Activated naive CD4-positive, alpha-beta T cell treated with anti-CD3 and anti-CD28 coated beads, Interleukin-2, amount 10 ng/mL, durations not matched to agents 7 days and 5 days (primary cell): ENCODE measurements at places on chromosomes 7 and 10.

DNA sequence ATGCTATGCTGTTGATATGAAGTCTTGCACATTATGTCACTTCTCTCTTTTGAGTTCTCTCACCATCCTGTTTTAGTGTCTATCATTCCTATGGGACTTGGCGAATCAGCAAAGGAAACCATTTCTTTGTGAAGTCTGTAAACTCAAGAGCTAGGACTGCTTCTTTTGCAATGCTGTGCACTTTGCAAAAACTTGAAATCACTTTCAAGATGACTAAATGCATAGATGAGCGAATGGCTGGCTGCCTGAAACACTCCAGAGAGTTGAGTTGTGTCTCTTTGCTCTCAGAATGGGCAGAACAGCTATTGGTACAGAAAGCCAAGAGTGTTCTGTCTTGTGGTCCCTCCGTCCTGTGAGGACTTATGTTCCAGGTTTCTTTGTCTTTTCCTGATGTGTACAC is 18.3 kb upstream of the ELMO1 start:
- no peak overlapping the region for H3K27ac ChIP-seq
- no peak overlapping the region for H3K4me3 ChIP-seq
- no peaks in the 10 kb centered on the region for H3K36me3 ChIP-seq

GRCh38 chr10:5958077-5958476 is 19.3 kb downstream of the IL15RA start:
- no peaks in the 10 kb centered on the region for H3K4me1 ChIP-seq
- H3K4me3 ChIP-seq: no peak overlapping the region
- H3K27ac ChIP-seq: no peak overlapping the region

DNA sequence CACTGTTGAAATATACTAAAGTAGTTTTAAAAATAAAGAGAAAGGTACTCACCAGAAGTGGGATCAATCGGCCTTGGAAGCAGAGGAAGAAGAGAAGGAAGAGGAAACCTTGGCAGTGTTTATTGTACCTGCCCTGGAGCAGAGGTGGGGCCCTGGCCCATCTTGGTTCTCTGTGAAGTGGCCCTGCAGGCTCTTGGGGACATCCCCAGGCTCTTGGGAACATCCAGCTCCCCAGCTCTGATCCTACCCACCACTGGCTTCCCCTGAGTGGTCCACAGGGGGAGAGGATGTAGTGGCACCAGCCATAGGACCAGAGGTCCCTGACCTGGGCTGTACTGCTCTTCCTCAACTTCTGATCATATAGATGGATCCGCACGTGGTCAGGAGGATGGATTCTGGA is 22.3 kb upstream of the RET start:
- peaks cover 46% of the 10 kb centered on the region for H3K27me3 ChIP-seq
- H3K4me1 ChIP-seq: no peaks in the 10 kb centered on the region
- H3K27ac ChIP-seq: no peak overlapping the region
- H3K36me3 ChIP-seq: no peaks in the 10 kb centered on the region
- DNase-seq: peak; percentile 8
- H3K4me3 ChIP-seq: no peak overlapping the region

DNA sequence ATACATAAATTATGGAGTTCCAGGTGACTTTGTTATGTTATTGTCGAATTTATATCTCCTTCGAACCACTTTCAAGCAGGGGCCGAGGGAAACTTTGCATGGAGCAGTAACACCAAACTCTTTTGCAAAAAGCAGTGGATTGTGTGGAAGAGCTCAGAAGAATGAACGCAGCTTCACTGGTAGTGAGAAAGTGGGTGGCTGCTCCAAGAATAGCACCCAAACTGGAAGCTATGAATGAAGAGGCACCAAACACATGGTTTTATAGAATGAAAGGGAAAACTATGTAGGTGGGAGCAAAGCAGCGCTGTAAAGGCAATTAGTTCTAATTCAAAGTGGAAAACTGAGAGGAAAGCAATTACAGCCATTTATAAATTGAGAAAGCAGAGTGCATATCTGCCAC is 67.2 kb downstream of the CTTNBP2 start:
- DNase-seq: no peak
- H3K27me3 ChIP-seq: no peaks in the 10 kb centered on the region
- H3K4me1 ChIP-seq: no peaks in the 10 kb centered on the region
- no peak overlapping the region for H3K4me3 ChIP-seq
- H3K36me3 ChIP-seq: no peaks in the 10 kb centered on the region
- no peak overlapping the region for H3K27ac ChIP-seq

DNA sequence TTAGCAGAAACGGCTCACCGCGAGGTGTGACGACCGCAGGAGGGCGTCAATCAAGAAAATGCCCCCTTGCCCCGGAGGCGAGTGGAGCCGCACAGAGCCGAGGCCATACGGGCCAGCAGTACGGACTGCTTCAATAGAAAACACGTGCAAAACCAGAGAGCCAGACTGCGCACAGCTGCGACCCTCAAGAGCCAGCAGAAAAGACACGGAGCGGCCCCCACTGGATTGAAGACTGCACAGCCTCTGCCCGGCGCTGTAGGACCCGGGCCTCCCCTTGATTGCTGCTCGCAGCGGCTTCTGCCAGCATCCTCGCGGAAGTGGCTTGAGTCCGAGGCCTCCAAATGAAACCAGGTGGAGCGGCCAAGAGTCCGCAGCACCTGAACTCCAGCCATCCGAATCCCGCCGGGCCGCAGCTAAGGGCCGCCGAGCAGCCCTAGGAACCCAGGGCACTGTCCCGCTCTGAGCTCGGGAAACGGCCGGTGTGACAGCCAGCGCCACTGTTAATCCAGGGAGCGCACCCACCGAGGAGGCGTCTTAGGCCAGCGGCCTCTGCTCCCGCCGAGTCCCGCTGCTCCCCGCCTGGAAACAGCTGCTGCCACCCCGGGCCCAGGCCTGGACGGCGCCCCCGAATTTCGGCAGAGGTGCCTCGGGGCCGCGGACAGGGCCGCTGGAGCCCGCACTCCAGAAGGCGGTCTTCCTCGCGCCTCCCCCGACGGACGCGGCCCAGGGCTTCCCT is 660 bp upstream of the HHEX start:
- no peak overlapping the region for H3K27ac ChIP-seq
- H3K27me3 ChIP-seq: peaks cover 77% of the 10 kb centered on the region
- DNase-seq: peak; percentile 29

GRCh38 chr10:62073429-62073828 is 171.9 kb downstream of the ARID5B start:
- peaks cover 84% of the 10 kb centered on the region for H3K4me1 ChIP-seq
- H3K36me3 ChIP-seq: peaks cover 87% of the 10 kb centered on the region
- H3K27me3 ChIP-seq: no peaks in the 10 kb centered on the region
- no peak overlapping the region for H3K4me3 ChIP-seq
- H3K27ac ChIP-seq: peak overlapping the region; percentile 28

GRCh38 chr10:106957823-106958588 is 206.5 kb downstream of the SORCS1 start:
- H3K27me3 ChIP-seq: no peaks in the 10 kb centered on the region
- DNase-seq: no peak
- no peak overlapping the region for H3K4me3 ChIP-seq
- H3K36me3 ChIP-seq: no peaks in the 10 kb centered on the region

GRCh38 chr7:51025668-51026067 is 243.0 kb upstream of the GRB10 start:
- no peak for DNase-seq
- no peak overlapping the region for H3K27ac ChIP-seq
- no peaks in the 10 kb centered on the region for H3K4me1 ChIP-seq
- no peak overlapping the region for H3K4me3 ChIP-seq
- no peaks in the 10 kb centered on the region for H3K27me3 ChIP-seq

- H3K36me3 ChIP-seq: no peaks in the 10 kb centered on the region
- H3K27me3 ChIP-seq: no peaks in the 10 kb centered on the region
- H3K27ac ChIP-seq: no peak overlapping the region
- DNase-seq: no peak
Observed at GRCh38 chr10:10437886-10438285, 579.8 kb upstream of the CELF2 start.

DNA sequence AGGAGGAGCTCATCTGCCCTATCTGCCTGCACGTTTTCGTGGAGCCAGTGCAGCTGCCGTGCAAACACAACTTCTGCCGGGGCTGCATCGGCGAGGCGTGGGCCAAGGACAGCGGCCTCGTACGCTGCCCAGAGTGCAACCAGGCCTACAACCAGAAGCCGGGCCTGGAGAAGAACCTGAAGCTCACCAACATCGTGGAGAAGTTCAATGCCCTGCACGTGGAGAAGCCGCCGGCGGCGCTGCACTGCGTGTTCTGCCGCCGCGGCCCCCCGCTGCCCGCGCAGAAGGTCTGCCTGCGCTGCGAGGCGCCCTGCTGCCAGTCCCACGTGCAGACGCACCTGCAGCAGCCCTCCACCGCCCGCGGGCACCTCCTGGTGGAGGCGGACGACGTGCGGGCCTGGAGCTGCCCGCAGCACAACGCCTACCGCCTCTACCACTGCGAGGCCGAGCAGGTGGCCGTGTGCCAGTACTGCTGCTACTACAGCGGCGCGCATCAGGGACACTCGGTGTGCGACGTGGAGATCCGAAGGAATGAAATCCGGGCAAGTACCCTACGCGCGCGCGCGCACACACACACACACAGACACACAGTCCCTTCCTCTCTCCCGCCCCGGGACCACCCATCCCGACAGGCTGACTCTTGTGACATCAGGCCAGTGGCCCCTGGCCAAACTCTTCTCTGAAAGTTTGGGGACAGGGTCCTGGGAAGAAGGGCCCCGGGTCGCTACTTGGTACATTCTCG is 538 bp downstream of the TRIM8 start:
- DNase-seq: peak; percentile 84
- H3K27me3 ChIP-seq: peaks cover 4% of the 10 kb centered on the region
- H3K4me3 ChIP-seq: peak overlapping the region; percentile 92
- peak overlapping the region; percentile 96 for H3K27ac ChIP-seq

- no peak for DNase-seq
- H3K4me3 ChIP-seq: peak overlapping the region; percentile 95
- peaks cover 35% of the 10 kb centered on the region for H3K4me1 ChIP-seq
- peaks cover 14% of the 10 kb centered on the region for H3K36me3 ChIP-seq
- no peaks in the 10 kb centered on the region for H3K27me3 ChIP-seq
Observed at GRCh38 chr10:73742454-73742734, 1.8 kb upstream of the SEC24C start.

DNA sequence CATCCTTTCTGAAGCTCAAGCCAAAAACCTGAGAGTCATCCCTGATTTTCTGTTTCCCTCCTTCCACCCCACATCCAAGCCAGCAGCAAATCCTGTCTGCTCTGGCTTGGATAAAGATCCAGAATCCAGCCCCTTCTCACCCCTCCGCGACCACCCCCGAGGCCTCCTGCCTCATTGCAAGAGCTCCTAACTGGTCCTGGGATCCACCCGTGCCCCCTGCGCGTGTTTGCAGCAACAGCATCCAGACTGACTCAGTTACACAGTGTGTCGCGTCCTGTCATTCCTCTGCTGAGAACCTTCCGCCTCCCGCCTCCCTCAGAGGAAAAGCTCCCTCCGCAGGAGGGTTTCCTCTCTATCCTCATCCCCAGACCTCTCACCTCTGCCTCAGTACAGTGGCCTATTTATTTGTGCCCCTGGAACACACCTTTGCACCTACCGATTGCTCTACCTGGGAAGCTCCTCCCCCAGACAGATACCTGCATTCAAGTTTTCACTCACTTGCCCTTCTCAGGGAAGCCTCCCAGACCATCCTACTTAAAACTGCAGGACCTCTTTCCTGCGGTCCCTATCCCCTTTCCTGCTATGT is 21.6 kb upstream of the GRID1 start:
- no peak overlapping the region for H3K27ac ChIP-seq
- H3K27me3 ChIP-seq: peaks cover 71% of the 10 kb centered on the region
- H3K36me3 ChIP-seq: no peaks in the 10 kb centered on the region
- H3K4me1 ChIP-seq: peaks cover 3% of the 10 kb centered on the region
- no peak overlapping the region for H3K4me3 ChIP-seq
- DNase-seq: no peak

DNA sequence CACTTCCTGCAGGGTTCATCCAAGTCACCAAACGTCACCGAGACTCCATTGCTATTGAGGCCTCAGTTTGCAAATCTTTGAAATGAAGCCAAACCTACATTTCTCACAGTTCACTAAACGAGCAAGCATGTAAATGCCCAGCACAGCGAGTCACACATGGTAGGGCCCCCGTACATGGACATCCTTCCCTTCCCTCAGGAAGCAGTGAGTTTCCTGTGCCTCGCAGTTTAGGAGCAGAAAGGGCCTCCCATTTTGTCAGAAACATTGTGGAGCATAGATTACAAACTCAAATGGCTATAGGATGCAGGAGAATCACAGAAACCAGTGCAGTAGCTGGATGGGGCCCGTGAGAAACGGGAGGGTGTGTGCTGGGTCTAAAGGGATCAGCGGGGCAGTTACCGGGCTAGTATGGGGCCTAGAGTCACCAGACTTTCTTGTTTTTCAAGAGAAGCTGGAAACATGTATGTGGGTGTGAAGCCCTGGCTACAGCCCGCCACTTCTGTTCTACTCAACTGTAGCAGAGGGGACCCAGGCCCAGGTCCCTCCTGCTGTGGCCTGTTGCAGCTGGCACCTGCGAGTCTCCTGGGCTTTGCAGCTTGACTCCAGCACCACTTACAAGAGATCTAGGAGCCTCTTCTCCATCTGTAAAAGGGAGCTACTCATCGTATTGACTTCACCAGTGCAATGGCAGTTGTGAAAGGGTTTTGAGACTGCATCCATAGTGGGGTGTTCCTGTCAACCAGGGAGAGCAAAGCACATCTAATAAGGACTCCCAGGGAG is 14.2 kb upstream of the SLC18A3 start:
- no peak overlapping the region for H3K4me3 ChIP-seq
- no peaks in the 10 kb centered on the region for H3K4me1 ChIP-seq
- DNase-seq: no peak
- H3K27me3 ChIP-seq: peaks cover 23% of the 10 kb centered on the region
- H3K27ac ChIP-seq: no peak overlapping the region

DNA sequence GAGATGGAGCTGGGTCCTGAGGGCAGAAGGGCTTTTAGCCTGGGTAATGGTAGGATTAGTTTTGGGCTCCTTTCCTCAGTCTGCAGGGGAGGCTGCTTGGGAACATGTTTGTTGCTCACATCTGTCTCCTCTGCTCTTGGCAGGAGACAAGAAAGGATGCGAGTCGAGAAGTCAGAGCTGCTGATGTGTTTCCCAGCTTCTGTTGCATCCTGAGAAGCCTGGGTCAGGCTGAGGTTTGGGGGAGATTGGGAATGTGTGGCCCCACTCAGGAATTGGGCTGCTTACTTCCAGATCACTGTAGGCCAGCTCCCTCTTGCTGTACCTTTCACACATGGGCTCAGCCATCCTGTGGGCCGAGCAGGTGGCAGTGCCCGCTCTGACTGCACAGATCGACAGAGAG is 79.2 kb downstream of the CCNY start:
- H3K4me3 ChIP-seq: no peak overlapping the region
- peaks cover 10% of the 10 kb centered on the region for H3K4me1 ChIP-seq
- no peaks in the 10 kb centered on the region for H3K27me3 ChIP-seq
- no peak for DNase-seq
- H3K36me3 ChIP-seq: no peaks in the 10 kb centered on the region

GRCh38 chr10:82210331-82210730 is 335.3 kb downstream of the NRG3 start:
- no peaks in the 10 kb centered on the region for H3K4me1 ChIP-seq
- H3K4me3 ChIP-seq: no peak overlapping the region
- no peak overlapping the region for H3K27ac ChIP-seq
- no peaks in the 10 kb centered on the region for H3K27me3 ChIP-seq
- no peaks in the 10 kb centered on the region for H3K36me3 ChIP-seq

DNA sequence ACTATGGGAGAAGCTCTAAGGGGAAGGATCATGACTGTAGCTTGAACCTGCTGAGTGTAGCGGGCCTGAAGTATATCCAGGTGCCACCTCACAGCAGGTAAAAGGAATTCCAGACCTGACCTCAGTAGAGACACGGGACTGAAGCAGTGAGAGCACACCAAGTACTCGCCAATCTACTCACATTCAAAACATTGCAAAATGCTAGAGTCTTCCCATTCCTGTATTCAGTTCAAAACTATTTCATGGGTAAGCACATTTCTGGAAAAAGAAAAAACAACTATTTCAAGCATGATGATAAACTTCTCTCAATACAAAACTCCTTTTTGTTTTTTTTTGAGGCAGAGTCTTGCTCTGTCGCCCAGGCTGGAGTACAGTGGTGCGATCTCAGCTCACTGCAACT is 121.9 kb upstream of the AUTS2 start:
- H3K36me3 ChIP-seq: no peaks in the 10 kb centered on the region
- no peak overlapping the region for H3K27ac ChIP-seq
- no peak for DNase-seq
- H3K4me1 ChIP-seq: no peaks in the 10 kb centered on the region
